ENCODE measurements at places on chromosomes 6 and 20.

- no peak for DNase-seq
These were observed 26.6 kb downstream of the GLP1R start for GRCh38 chr6:39075010-39075686.

DNA sequence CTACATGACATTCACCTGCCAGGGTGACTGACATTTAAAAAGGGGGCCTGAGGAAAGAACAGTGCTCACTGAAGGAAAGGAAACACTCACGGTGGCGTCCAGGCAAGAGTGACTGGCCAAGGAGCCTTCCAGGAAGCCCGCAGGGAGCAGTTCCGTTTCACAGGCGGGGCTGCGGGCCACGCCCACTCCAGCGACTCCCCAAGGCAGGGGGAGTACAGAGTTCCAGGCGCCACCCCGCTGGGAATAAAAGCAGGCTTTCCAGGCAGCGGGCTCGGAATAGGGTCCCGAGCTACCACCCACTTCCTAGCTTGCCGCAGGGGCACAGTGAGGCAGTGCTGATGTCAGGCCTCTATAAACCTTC lies 34.2 kb downstream of the PKIG start:
- DNase-seq = no peak

- no peak for DNase-seq
These were observed 476.8 kb upstream of the ADGRB3 start for GRCh38 chr6:68158256-68158655.

DNA sequence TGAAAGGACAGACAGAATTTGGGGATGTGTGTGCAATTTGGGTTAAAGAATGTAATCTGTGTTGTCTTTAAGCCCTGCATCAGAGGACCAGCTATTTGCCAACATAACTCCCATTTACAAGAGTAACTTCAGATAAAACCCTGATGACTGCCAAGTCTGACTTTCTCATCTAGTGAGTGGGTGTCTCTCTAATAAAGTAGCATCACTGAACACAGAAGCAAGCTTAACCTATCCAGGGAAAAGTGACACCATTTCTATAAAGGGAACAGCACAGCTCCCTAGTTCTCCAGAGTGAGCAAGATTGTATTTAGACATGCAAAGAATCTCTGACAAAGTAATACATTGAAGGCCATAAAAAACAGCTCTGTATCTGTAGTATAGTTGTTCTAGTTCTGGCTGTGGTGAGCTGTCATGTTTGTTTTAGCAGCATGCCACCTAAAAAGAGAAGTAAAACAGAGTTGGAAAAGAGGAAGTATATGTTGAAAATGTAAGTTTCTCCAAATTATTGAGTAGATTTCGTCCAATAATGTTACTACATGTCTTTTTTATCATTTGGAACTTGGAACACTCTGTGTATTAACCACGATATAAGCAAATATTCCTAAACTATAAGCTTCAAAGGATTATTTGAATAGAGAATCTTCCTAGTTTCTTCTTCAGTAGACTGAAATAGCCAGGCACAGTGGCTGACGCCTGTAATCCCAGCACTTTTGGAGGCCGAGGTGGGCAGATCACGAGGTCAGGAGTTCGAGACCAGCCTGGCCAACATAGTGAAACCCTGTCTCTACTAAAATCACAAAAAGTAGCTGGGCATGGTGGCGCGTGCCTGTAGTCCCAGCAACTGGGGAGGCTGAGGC lies 8.8 kb upstream of the PIM1 start:
- no peak for DNase-seq

DNA sequence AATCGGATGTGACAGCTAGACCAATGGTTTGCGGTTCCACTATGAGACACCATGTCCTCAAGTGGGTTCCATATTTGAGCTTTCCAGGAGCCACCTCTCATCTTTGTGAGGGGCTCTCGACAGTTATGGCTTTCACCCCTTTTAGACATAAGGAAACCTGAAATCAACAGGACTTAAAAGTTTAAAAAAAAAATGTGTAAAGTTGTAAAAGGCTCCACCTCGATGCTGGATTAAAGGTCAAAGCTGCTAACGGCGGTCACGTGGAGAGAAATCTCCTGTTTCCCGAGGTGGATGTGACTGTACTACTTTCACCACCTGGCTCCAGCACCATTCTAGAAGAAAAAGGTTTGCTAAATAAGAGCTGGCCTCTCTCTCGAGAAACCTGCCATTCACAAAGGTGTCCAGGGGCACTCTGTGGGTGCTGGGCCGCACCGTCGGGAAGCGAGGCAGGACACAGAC lies 542 bp downstream of the ATP5F1E start:
- peak; percentile 45 for DNase-seq

DNA sequence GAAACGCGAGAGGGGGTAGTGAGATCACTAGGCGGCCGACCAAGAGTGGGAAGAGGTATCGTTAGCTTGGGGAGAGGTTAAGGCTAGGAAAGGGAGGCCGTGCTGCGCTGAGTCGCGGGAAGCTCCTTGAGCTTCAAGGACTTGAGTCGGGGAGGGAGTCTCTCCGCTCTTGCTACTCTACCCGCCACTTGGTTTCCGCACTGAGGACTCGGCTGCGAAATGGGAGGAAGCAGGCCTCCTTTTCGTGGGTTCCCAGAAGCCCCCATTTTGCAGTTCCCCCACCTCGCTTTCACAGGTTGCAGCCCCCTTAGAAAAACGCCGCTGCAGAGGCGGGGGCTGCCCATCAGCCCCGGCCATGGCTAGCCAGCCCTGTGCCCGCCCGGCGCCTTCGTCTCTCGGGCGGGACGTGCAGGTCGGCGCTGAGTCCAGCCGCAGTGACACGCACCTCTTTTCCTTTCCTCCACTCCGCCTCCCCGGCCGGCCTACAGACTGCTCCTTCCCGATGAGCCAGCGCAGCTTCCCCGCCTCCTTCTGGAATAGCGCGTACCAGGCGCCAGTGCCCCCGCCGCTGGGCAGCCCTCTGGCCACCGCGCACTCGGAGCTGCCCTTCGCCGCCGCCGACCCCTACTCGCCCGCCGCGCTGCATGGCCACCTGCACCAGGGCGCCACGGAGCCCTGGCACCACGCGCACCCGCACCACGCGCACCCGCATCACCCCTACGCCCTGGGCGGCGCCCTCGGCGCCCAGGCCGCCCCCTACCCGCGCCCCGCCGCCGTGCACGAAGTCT lies 4.9 kb downstream of the VGLL2 start:
- DNase-seq = no peak

Data from NCI-H446 (cell line).